Kidney glomerular epithelial cell (primary cell): ENCODE measurements at places on chromosomes 5 and 9.
A peak's percentile ranks its signal among the peaks of the same experiment; 100 is the strongest.

- no peak for DNase-seq
Measured at GRCh38 chr9:133604214-133604613, 5.0 kb downstream of the FAM163B start.

DNA sequence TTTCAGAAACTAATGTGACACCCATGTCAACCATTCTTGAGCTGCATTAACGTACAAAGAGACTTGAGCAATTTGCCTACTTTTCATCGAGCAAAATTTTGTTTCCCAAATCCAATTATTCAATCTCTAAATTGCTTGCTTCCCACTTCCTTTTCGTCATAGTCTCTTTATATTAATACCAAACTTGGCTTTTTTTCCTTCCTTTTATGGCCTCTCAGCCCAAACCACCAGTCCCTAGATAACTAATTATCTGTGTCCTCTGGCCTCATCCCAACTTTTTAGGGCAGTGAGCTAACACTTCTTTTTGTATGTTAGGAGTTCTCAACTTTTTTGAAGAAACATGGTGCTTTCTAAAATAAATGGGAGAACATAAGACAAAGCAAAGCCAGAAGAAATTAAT lies 155.5 kb upstream of the S1PR3 start:
- DNase-seq = no peak

GRCh38 chr9:980640-981039 lies 4.2 kb downstream of the DMRT3 start:
- no peak for DNase-seq

- DNase-seq = no peak
Measured at GRCh38 chr5:315488-316209, 5.9 kb upstream of the AHRR start.

GRCh38 chr5:162209005-162209605 lies 141.5 kb downstream of the GABRG2 start:
- peak; percentile 39 for DNase-seq

DNA sequence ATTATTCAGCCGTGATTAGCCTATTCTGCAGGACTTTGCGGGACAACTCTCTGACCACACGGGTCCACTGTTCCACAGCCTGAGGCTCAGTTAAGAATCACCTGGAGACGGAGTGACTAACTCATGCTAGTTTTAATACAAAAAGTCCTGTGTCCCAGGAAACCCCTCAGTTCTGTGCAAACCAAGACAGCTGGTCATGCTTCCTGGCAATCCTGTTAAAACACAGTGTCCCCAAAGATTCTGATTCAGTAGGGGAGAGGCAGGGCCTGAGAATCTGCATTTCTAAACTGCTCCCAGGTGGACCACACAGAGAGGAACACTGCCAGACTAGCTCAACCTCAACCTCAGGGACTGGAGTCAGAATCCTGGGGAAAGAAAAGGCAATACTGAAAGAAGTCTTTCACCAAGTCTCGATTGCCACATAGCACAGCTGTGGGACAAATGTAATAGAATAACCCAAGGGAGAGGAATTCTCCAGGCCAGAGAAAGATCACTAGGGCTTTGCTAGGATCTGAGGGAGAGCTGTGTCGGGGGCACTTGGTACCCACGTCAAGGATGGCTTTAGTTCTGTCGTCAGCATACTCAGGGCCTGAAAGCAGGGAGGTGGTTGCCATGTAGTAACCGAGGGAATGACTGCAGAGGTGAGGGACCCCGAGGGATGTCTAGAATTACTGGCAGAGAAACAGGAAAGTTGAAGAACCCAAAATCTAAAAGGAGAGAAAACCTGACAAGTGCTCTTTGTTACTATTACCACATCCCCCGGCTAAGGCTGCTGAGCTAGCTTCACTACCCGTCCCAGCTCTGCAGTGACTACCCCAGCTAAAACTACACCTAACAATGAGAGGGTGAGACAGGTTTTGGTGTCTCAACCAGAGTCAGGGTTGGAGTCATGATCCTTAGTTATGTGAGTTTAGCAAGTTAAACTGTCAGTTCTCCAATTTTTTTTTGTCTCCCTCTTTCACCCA lies 8.6 kb downstream of the SUSD1 start:
- DNase-seq = peak; percentile 68

- no peak for DNase-seq
Measured at GRCh38 chr5:154476354-154477205, 1.4 kb downstream of the HAND1 start.

GRCh38 chr5:43215073-43215631 lies 23.1 kb downstream of the NIM1K start:
- DNase-seq = no peak

- DNase-seq = no peak
Measured at GRCh38 chr5:109350537-109351270, 59.1 kb downstream of the PJA2 start.

GRCh38 chr5:75723378-75723777 lies 6.1 kb upstream of the POC5 start:
- no peak for DNase-seq

DNA sequence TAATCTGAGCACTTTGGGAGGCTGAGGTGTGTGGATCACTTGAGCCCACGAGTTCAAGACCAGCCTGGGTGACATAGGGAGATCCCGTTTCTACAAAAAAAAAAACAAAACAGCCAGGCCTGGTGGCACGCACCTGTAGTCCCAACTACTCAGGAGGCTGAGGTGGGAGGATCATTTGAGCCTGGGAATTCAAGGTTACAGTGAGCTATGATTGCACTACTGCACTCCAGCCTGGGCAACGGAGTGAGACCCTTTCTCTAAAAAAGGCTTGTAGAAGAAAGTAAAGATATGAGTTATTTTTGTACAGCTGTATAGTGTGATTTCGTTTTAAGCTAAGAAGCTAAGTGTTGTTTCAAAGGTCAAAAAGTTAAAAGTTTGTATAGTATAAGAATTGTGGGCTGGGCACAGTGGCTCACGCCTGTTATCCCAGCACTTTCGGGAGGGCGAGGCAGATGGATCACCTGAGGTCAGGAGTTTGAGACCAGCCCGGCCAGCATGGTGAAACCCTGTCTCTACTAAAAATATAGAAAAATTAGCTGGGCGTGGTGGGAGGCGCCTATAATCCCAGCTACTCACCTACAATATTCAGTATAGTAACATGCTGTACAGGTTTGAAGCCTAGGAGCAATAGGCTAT lies 18.8 kb downstream of the UBE2R2 start:
- DNase-seq = no peak
